ENCODE measurements at places on chromosomes 7 and 10.

DNA sequence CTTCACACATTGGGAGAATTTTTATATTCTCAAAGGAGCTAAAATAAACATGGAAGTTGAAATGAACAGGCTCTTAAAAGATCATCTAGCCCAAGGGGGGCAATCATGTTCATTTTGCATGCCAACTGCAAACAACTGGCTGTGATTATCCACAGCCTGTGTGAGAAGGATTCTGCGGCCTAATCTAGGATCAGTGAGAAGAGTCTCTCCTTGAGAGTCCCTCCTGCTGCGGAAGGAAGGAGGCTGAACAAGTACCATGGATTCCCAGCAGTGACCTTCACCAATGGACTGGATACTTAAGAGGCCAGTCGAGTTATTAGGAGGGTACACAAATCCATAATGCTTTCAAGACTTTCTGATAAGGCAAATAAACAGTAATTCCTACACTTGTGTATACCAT is 76.7 kb downstream of the IGF2BP3 start:
- no peak for DNase-seq

- DNase-seq, result peak; percentile 78
Observed at GRCh38 chr10:107561136-107561650, 396.7 kb upstream of the SORCS1 start.

- no peak for DNase-seq
Observed at GRCh38 chr10:63423494-63423893, 42.3 kb downstream of the JMJD1C start.

DNA sequence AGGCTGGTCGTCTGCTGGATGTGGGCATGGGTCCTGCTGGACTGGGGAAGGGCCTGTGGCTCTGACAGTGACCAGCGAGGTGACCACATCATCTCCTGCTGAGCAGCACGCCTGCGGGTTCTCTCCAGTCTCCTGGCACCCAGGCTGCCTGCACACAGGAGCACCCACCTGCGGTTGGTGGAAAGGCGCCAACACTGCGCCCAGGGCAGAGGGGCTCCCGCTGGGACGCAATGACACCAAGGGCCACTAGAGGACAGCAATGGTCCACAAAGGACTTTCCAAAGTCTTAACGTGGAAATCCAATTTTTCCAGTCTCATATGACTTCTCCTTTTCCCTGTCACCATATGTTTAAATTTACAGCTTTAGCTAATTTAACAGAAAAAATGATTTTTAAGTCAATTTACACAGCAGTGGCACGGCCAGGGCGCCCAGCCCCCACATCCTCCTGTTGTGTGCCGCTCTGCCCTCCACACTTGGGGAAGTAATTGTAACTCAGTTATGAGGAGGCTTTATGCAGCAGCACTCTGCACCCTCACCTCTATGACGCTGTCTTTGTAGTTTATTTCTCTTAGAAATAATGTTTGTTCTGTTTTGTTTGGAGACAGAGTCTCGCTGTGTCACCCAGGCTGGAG is 38.1 kb downstream of the CFAP46 start:
- peak; percentile 20 for DNase-seq

GRCh38 chr7:91266689-91267090 is 2.5 kb downstream of the FZD1 start:
- DNase-seq, result peak; percentile 20

GRCh38 chr10:66804962-66805361 is 120.9 kb upstream of the LRRTM3 start:
- DNase-seq, result no peak

DNA sequence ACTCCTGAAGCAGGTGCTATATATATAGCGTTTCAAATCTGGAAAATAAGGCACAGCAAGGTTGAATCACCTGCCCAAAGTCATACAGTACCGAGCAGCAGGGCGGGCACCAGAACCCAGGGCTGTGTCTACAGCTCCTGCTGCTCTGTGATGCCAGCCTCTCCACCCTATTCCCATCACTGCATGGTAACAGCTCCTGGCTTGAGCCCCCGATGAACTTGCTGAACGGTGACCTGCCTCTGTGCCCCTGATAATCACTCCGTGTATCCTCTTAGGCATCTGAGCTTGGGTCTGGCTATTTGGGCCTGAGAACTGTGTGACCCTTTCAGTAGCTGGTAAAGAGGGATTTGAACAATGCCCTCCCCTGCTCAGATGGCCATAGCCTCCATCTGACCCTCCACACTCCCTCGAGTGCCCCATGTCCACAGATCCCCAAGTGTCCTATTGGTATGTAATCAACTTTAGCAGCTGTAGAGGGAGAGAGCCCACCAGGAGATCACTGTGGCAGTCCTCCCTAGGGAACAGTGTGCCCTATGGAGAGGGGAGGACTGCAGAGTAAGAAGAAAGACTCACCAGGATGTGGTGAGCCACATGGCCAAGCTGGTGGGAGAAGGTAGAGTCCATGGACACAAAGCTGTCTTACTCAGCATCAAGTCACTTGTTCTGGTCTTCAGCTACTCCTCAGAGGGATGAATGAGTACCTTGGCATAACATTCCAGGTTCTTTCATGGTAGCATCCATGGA is 1.1 kb upstream of the ARHGAP22 start:
- DNase-seq, result peak; percentile 68

DNA sequence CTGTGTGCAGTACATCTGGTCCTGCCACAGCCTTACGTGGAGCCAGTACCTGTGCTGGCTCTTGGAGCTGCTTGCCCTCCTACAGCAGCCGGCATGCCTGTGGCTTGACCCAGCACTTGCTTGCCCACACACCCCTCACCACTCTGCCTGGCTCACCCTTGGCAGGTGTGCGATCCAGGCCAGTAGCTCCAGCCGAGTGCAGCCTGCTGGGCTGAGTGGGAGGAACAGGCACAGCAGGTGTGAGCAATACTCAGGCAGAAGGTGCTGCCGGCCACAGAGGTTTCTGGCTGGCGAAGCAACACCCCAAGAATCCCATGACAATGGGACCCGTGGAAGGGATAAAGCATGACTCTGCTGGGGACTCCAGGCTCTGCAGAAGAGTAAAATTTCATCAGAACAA is 173.5 kb upstream of the ADCY1 start:
- DNase-seq, result no peak

DNA sequence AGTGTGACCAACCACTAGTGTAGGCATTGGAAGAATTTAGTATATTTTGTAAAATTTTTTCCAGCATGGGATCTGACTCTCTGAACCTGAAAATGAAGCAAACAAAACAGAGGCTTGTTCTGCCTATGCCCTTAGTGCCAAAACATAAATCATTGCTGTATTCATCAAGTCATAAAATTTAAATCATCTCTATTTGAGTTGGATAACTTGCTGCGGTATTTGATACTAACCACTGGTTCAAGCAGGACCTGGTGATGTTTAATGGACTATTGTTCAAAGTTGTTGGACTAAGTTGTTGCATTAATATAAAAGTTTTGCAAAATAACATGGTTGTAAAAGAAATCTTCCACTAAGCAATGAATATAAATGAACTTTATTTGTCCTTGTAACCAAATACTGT is 19.8 kb upstream of the RPA3 start:
- no peak for DNase-seq

GRCh38 chr7:87565877-87566276 is 34.8 kb downstream of the ABCB1 start:
- DNase-seq, result no peak
